Iris pigment epithelial cell (primary cell): ENCODE measurements at places on chromosomes 7 and 10.

- peak; percentile 38 for DNase-seq
Measured at GRCh38 chr7:143120691-143121405, 11.0 kb upstream of the PIP start.

- DNase-seq = no peak
Measured at GRCh38 chr7:107471292-107472070, 1.6 kb downstream of the GPR22 start.

- no peak for DNase-seq
Measured at GRCh38 chr10:78702186-78702585, 366.6 kb upstream of the ZMIZ1 start.

- DNase-seq = no peak
Measured at GRCh38 chr7:154423231-154423630, 371.0 kb downstream of the DPP6 start.

- no peak for DNase-seq
Measured at GRCh38 chr7:158123753-158124152, 463.9 kb downstream of the PTPRN2 start.

DNA sequence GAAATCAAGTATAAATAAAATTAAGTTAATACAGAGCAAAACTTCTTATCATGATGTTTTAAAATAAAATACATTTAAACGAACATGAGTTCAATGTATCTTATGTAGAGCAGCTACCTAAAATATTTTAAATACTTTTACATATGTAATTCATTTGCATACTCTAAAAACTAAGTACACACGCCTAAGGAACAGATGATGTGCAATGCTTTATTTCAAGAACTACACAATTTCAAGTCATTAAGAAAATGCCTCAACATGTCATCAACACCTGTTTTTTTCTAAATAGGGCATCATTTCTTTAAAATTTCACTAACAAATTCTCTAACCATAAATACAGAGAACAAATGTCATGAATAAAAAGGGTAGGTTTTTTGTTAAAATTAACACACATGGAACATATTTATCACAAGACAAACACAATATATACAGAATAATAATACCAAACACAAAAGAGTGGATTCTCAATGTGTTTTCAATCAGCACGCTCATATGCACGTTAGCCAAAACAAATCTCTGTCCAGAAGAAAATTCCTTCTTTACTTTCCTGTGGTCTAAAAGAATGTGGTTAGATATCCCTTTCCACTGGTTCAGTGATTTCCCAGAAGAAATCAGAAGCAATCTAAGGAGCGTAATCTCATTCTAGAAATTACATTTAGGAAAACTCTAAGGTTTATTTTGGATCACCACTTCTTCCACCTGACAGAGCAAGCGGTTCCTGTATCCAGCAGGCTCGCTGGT lies 73.0 kb upstream of the PFKP start:
- peak; percentile 13 for DNase-seq

- no peak for DNase-seq
Measured at GRCh38 chr7:151692721-151693120, 173.0 kb upstream of the RHEB start.

GRCh38 chr7:144027070-144027469 lies 21.7 kb upstream of the OR2A5 start:
- peak; percentile 55 for DNase-seq
